ENCODE measurements at places on chromosomes 1 and 21. TPM values are rescaled to one million over a fixed set of nuclear protein-coding genes. Genes with fewer than 3 reads are reported as not detected.

Gene TRIM45
- 23.3 TPM for total RNA-seq

- H3K36me3 ChIP-seq: no peaks in the 10 kb centered on the region
- DNase-seq: no peak
- H3K4me3 ChIP-seq: no peak overlapping the region
- H3K4me1 ChIP-seq: no peaks in the 10 kb centered on the region
These were observed 9.0 kb downstream of the FMO5 start for GRCh38 chr1:147216124-147216523.

- H3K27me3 ChIP-seq: no peaks in the 10 kb centered on the region
- H3K27ac ChIP-seq: no peak overlapping the region
- H3K4me3 ChIP-seq: no peak overlapping the region
- H3K4me1 ChIP-seq: no peaks in the 10 kb centered on the region
- no peak for DNase-seq
These were observed 138.6 kb upstream of the B3GALT2 start for GRCh38 chr1:193325042-193325441.

- H3K36me3 ChIP-seq: no peaks in the 10 kb centered on the region
- no peak overlapping the region for H3K27ac ChIP-seq
- DNase-seq: no peak
- H3K4me1 ChIP-seq: peaks cover 12% of the 10 kb centered on the region
- no peak overlapping the region for H3K4me3 ChIP-seq
These were observed 12.3 kb upstream of the HSD11B1 start for GRCh38 chr1:209692296-209692695.
